ENCODE measurements at places on chromosomes 4 and X.

DNA sequence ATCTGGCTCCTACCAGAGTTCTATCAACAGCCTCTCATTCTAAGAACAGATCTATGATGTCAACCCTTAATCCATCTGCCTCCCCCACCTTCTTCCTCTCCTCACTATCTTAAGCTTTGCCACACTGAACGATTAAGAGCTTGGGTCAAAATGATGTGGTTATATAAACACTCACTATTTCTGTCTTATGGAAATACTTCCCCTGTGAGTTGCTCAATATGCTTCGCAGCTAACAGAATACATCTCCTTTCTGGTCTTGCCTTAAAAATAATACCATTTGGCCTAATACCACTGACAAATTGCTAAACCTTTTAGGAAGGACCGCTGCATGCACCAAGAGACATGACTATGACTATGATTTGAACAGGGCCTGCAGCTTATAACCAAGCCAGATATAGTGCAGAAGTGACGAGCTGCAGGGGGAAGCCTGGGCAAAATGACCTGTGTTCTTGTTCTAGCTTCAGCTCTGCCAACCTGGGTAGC, 130.9 kb downstream of the RNF150 start:
- DNase-seq, result no peak

- no peak for DNase-seq
Observed at GRCh38 chr4:169047956-169048355, 37.9 kb upstream of the CBR4 start.

DNA sequence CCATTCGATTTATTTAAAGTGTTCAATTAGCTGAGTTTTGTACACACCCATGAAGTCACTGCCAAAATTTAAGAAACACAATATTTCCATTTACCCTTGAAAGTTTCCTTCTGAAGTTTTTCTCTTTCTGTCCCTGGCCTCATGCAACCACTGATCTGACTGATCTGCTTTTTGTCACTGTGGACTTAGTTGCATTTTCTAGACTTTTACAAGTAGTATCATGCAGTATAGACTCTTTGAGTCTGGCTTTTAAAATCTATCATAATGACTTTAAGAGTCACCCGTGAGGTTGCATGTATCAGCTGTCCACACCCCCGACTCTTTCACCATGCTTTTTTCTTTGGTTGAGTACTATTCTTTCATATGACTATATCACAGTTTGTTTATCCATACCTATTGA, 29.0 kb upstream of the PDLIM3 start:
- DNase-seq, result no peak

GRCh38 chrX:54530357-54530900, 410 bp downstream of the GNL3L start:
- no peak for DNase-seq

- DNase-seq, result no peak
Observed at GRCh38 chr4:107349266-107349665, 313.2 kb upstream of the DKK2 start.

DNA sequence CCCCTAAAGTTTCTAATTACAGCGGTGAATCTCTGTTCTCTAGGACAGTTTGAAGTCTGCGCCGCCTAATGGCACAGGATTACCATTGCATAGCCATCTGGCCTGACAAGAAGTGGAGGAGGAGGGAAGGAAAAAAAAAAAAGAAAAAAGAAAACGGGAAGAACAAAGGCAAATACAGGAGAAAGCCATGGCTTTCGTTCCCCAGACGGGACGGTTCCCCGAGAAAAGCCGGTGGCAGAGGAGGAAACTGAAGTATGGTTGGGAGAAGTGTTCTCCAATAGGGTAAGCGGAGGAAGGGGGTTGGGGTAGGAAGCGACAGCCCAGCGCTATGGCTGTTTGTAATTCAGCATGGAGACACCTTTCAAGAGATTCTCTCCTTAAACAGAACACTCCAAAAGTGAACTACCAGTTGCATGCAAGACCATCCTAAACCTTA, 80.8 kb downstream of the HMGN5 start:
- DNase-seq, result peak; percentile 36

GRCh38 chrX:18674417-18674787, 2.5 kb upstream of the RS1 start:
- peak; percentile 23 for DNase-seq

GRCh38 chr4:28226962-28227361, 1366.3 kb downstream of the STIM2 start:
- no peak for DNase-seq

DNA sequence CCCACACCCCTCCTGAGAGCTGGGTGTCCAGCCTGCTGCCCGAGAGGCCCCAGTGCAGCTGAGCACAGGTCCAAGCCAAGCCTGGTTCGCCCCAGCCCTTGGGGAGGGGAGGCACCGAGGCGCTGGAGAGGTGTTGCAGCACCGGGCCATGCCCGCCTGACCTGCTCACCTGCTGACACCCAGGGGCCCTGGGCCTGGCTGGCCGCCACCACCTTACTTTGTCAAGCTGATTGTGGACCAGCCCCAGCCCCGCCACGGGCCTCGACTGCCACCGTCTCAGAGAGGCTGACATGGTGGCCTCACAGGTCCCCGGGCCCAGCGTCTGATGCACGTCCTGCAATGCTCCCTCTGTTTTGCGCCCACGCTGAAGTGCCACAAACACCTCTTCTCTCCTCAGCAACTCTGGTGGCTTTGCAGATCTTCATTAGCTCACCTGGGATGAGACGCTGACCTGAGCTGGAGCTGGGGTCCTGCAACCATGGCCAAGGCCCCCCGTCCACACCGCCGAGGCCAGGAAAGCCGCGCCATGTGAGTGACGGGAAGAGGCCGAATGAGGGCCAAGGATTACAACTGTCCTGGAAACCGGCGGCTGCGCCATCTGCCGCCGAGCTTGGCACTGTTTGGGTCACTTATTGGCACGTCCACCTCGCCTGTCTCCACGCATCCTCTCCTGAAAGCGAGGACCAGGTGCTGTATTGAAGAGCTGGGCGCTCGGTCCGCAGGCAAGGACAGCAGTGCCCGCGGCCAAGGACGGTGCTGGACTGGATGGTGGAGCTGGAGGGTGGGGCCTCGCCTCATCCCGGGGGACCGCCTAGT, 7.6 kb downstream of the CPLX1 start:
- no peak for DNase-seq

- DNase-seq, result no peak
Observed at GRCh38 chr4:76687746-76688448, 210.0 kb downstream of the SOWAHB start.

DNA sequence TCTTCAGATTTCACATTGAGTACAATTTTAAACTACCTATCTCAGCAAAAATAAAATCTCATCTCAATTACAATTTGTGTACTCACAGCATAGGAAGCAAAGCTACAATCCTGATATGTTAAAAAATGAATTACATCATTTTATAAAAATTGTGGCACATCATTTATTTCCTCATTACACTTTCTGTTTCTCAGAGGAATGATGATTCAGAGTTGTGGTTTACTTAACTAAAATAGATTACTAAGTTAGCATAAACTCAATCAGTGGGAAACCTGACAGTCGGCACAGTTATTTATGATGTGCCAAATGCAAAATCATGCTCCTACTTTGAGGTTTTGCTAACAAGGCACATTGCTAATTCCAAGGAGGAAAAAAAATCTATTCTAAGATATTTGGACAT, 325.0 kb downstream of the FBXO8 start:
- DNase-seq, result no peak

DNA sequence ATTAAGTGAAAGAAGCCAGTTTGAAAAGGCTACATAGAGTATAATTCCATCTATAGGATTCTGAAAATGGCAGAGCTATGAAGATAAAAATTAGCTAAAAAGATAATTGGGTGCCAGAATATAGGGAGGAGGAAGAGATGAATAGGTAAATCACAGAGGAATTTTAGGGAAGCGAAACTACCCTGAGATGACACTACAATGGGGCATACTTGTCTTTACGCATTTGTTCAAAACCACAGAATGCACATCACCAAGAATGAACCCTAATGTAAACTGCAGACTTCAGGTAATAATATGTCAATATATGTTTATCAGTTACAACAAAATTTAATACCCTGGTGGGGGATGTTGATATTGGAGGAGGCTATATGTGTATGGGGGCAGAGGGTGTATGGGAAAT, 1342.9 kb downstream of the ADGRL3 start:
- DNase-seq, result no peak

- DNase-seq, result no peak
Observed at GRCh38 chr4:79854856-79855502, 218.1 kb downstream of the ANTXR2 start.

- DNase-seq, result no peak
Observed at GRCh38 chr4:40475609-40476008, 140.5 kb downstream of the CHRNA9 start.

DNA sequence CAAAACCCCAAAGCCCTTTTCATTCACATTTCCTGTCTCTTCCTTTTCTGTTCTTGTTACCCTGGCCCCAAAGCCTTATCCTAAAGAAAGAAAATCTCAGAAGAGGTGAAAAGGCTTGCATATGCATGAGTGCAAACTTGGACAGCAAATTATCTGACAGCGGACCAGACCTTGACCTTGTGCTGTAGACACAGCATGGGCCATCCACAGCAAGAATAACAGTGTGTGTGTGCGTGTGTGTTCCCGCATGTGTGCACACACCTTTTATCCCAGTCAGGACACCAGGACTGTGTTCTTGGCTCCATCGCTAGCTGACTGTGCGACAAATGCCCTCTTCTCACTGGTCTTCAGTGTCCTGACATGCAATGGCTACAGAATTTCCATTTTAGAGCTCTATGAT, 35.3 kb downstream of the ZBTB49 start:
- DNase-seq, result no peak

GRCh38 chr4:26789208-26789607, 71.4 kb upstream of the STIM2 start:
- DNase-seq, result no peak

- DNase-seq, result no peak
Observed at GRCh38 chr4:39591290-39591689, 47.4 kb downstream of the SMIM14 start.

GRCh38 chr4:3471098-3471760, 8.1 kb downstream of the DOK7 start:
- no peak for DNase-seq

- DNase-seq, result no peak
Observed at GRCh38 chr4:47705326-47705981, 132.4 kb downstream of the CORIN start.

- no peak for DNase-seq
Observed at GRCh38 chrX:48945517-48946348, 11.7 kb downstream of the OTUD5 start.

Measured in stimulated activated naive CD8-positive, alpha-beta T cell treated with anti-CD3 and anti-CD28 coated beads, Interleukin-15, amount 100 ng/mL, for 72 hours (primary cell).